ENCODE measurements at places on chromosomes 1 and 21.

- no peak for DNase-seq
Measured at GRCh38 chr1:165674599-165674998, 23.8 kb downstream of the ALDH9A1 start.

GRCh38 chr1:206971029-206971655 is 882 bp upstream of the FCAMR start:
- DNase-seq = no peak

GRCh38 chr1:3483801-3484444 is 29.5 kb downstream of the ARHGEF16 start:
- peak; percentile 48 for DNase-seq

DNA sequence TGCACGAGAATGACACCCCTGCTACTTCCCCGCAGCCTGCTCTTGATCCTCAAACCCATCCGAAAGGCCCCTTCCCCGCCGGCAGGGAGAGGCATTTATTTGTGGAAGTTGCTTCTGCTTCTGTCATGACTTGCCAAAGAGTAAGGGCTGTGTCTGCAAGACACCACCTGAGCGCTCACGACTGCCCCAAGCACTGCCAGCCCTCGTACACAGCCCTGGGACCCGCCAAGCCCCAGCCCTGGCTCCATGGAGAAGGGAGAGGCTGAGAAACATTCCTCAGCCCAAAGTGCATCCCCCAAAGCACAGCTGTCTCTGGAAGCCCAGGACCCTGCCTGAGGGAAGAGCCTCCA is 6.3 kb upstream of the TPRG1L start:
- no peak for DNase-seq

DNA sequence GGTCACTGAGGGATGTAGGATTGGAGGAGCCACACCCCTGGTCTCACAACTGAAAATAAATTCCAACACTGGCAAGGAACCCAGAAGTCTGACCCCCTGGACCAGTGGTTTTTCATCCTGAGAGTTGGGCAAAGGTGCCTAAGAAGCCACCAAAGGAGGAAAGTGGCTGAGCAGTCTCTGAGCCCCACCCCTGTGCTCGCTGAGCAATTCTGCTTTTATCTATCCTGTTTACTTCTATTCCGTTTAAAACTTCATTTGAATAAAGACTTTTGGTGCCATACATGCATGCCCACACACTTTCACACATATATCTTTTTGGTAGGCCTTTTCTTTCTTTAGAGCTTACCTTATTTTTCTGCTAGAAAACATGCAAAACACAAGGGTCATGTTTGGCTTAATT is 13.9 kb upstream of the CD53 start:
- no peak for DNase-seq

- DNase-seq = no peak
Measured at GRCh38 chr21:29184037-29184436, 53.6 kb downstream of the MAP3K7CL start.

GRCh38 chr1:116257341-116257767 is 115.7 kb upstream of the ATP1A1 start:
- no peak for DNase-seq

- DNase-seq = no peak
Measured at GRCh38 chr1:37794372-37795339, 1.0 kb downstream of the MANEAL start.

DNA sequence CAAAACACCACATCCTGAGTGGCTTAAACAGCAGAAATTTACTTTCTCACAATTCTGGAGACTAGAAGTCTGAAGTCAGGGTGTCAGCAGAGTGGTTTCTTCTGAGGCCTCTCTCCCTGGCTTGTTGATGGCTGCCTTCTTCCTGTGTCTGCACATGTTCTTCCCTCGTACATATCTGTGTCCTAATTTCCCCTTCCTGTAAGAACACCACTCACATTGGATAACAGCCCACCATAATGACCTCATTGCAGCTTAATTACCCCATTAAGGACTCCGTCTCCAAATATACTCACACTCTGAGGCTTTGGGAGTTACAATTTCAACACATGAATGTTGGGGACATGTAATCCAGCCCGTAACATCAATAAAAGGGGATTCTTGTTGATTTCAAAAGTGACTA is 23.4 kb downstream of the C8A start:
- no peak for DNase-seq

DNA sequence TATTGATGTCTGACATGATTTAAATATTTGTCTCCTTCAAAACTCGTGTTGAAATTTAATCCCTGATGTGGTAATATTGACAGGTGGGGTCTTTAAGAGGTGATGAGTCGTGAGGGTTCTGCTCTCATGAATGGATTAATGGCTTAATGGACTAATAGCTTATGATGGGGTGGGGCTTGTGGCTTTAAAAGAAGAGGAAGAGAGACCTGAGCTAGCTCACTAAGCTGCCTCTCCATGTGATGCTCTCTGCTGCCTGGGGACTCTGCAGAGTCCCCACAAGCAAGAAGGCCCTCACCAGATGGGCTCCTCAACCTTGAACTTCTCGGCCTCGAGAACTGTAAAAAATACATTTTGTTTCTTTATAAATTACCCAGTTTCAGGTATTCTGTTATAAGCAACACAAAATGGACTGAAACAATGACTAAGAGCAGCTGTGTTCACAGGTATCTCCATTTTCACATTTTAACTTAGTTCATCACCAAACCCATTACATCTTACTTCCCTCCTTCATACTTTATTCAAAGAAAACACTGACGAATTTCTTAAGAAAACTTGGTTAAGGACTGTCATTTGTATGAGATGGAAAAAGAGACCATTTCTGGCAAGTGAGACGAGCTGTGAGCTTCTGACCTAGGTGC is 12.1 kb upstream of the AIM2 start:
- DNase-seq = no peak

GRCh38 chr1:192792628-192793027 is 16.2 kb upstream of the RGS2 start:
- no peak for DNase-seq

DNA sequence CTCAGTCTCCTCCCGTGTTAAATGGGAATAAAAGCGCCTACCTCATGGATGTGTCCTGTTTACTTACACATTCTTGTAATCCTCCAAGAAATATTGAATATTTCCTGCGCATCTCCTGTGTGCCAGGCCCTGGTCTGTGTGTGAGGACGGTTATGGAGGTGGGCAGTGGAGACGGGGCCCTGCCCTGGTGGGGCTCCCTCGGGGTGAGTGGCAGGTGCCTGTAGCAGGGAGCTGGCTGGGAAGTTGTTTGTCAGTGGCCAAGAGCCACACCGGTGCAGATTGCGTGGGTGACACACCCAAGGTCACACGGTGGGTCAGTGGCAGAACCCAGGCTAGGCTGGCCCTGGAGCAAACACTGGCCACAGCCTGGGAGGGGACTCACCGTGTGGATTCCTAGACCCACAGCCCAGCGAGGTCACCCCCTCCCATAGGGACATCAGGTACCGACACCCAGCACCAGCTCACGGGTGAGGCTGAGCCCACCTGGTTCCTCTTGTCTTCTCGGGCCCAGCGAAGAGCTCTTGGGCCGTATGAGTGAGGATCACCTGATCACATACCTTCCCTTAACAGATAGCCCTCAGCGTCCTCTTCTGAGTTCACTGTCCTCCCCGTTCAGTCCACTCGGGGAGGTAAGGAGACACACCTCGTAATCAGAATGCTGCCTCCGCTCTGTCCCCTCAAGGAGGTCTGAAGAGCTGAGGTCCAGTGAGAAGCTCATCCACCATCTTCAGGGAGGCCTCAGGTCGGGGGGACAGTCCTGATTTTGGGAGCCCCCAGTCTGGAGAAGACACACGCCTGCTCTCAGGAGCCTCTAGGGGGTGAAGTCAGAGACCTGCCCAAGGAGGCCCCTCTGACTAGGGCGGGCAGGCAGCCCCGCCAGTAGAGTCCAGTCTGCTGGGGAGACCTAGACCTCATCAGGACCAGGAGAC is 349.6 kb downstream of the MATN1 start:
- DNase-seq = no peak

DNA sequence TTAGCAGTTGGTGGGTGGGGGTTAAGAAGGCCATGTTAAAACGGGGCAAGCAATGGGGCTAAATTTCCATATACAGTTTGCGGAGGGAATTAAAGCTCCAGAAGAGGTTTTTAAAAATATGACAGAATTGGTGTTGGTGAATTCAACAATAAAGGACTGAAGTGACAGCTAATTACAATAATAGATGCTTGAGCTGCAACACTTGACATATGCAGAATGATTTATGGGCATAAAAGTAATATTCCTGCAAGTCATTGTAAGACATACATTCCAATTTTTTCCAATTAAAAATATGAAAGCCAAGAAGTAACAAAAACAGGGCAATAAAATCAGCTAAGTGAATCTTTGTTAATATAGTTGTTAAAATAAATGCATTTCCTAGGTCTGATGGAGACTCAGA is 202.2 kb upstream of the MAP1LC3C start:
- DNase-seq = no peak

- DNase-seq = no peak
Measured at GRCh38 chr1:119917304-119918055, 21.2 kb upstream of the ADAM30 start.

GRCh38 chr1:28281608-28282425 is 22.5 kb downstream of the SESN2 start:
- DNase-seq = no peak

GRCh38 chr1:175763797-175764196 is 20.4 kb upstream of the TNR start:
- DNase-seq = no peak

DNA sequence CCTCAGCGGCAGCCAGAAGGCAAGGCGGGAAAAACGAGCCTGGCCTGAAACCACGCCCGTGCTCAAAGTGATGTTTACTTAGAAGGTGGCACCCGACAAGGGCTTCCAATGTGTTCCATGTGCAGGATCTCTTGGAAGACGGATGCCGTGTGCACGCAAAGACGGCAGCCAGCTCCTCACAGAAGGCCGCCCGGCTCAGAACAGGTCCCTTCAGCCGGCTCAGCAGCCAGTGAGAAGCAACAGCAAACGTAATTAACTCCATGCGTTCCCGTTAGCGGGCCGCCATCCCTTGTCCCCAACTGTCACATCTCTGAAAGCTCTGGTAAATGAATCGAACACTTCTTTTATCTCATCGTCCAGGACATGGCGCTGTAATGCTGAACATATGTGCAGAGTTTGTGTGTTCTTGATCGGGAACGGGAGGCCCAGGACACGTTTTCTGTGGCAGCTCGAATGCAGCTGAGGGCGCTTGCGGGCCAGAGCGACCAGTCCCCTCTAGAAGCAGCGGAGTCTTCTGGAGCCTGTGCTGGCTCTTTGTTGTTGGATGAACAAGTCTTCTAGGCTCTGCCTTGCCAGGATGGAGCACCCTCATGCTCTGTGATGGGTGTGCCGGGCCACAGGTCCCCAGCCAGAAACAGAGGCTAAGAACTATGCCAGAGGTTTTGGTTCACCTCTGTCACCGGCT is 94.6 kb upstream of the ARHGEF16 start:
- DNase-seq = no peak

DNA sequence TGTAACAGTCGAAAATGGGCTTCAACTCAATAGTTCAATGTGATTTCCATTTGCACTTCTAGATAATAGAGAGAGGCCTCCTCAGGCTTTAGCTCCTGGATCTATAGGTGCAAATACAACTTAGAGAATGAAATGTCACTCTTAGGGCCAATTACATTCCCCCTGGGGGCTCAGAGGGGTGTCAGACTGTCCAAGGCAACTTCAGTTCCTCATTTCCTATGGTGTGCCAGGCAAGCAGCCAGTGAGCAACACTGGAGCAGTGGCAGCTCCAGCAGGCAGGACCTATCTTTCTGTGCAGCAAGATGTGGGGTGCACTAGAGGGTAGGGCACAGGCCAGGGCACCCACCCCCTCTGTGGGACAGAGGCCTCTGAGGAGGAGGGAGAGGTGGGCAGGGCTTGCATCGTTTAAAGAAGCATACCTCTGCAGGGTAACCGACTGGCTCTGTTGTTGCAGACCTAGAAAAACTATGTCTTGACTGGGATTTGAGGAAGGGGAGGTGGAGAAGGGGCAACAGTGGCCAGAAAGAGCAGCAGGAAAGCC is 97.3 kb downstream of the SUSD4 start:
- DNase-seq = no peak

DNA sequence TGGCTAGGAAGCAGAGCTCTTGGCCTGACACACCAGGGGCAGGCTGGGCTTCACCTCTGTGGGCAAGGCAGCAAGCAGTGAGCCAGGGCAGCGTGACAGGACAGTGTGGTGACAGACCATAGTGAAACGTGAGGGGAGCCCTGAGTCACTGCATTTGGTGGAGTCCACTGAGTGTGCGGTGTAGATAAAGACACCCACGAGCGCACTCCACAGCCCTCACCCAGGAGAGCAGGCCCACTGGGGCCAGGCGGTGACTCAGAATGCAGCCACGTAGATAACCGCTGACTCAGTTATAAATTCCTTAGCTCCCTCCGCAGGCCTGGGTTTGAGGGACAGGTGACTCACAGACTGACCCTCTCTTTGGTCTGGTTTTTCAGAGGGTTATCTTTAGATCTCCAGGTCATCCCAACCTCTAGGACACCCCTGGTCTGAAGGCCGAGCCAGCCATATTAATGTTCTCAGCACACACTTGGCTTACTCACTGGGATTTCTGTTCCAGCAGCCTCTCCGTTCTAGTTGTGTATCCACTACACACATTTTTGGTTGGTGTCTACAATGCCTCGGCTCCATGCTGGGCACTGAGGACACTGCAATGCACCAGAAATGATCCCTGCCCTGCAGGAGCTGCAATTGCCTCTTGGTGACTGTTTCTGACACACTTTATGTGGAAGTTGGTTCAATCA is 90.2 kb upstream of the TSPAN2 start:
- no peak for DNase-seq

DNA sequence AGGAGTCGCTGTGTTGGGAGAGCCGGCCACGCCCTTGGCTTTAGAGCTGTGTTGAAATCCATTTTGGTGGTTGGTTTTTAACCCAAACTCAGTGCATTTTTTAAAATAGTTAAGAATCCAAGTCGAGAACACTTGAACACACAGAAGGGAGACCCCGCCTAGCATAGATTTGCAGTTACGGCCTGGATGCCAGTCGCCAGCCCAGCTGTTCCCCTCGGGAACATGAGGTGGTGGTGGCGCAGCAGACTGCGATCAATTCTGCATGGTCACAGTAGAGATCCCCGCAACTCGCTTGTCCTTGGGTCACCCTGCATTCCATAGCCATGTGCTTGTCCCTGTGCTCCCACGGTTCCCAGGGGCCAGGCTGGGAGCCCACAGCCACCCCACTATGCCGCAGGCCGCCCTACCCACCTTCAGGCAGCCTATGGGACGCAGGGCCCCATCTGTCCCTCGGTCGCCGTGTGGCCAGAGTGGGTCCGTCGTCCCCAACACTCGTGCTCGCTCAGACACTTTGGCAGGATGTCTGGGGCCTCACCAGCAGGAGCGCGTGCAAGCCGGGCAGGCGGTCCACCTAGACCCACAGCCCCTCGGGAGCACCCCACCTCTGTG is 4.7 kb downstream of the C1orf35 start:
- no peak for DNase-seq

DNA sequence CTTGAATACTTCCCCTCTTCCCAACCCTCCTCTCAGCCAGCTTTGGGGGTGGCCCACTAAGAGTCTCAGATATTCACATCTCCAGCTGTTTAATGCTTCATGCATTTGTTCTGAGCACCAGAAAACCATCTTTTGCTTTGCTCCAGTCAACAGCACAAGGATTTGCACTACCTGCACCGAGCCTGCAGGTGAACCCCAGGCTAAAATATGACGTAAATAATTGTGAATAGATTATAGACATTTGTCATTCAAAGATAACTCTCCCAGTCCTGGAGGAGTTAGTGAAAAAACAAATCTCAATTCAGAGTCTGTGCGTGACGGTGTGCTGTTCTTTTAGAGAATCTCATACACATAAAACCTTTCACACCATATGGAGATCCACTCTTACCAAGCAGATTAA is 7.4 kb downstream of the CD247 start:
- DNase-seq = no peak

GRCh38 chr1:229247871-229248270 is 23.0 kb upstream of the RAB4A start:
- no peak for DNase-seq

- no peak for DNase-seq
Measured at GRCh38 chr21:37249112-37249904, 17.8 kb downstream of the VPS26C start.
